ENCODE measurements at places on chromosomes 7 and 10.

DNA sequence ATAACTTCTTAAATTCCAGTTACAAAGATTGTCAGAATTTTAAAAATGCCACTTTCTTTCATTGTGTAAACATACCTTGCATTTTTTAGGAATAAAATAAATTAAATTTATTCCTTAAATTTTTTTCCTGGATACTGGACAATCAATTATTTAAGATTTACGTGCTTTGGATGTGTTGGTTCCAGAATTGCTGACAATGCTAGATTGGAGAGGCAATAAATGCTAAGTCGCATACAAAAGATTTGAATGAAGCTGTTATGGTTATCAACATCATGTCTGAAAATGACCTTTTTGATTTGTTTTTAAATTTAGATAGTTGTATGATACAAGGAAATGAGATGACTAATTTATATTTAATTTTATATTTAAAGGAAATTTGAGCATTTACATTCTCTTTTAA is 89.2 kb upstream of the SEMA3A start:
- no peak for DNase-seq

- DNase-seq = no peak
Measured at GRCh38 chr10:48580236-48580635, 24.6 kb downstream of the ARHGAP22 start.

DNA sequence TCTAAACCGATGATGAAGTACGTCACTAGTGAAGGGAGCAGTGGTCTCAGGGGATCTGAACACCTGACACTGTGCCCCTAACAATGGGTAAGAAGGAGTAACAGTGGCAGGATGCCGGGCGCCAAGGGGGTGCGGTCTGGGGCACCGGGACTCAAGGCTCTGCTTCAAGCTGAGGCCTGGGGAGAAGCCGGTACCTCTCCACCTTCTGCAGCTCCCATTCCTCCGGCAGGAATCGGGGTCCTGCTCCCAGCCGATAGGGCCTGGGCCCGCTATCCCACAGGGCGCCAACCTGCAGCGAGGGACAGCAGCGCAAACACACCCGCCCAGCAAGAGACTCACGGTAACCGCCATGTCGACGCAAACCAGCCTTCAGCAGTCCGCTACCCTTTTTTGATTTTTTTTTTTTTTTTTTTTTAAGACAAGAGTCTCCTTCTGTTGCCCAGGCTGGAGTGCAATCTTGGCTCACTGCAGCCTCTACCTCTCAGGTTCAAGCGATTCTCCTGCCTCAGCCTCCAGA is 8.8 kb upstream of the CHST12 start:
- DNase-seq = no peak

DNA sequence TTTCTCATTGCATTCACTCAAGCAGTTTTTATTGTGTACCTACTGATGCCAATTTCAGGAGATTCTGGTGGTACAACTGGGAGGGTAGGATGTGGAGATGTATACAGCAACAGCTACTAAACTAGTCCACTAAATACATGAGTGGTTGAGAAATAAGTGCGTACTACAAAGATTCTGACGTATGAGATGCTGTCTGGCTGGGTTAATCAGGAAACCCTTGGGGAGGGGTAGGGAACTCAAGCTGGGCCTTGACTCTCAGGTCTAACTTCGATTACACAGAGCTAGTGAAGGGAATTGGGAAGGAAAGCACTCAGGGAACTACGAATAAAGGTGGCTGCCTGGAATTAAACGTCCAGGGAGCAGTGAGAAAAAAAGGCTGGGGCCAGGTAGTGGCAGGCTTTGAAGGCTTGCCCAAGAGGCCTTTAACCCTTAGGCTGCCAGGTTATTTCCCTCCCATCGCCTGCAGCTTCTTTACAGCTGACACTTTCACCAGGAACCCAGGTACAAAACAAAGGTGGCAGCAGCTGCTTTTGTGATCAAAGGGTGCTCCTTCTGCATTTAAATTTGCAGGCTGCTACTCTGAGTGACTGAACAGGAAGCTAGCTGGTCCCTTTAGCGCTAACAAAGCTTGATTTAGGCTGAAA is 3.2 kb downstream of the MMS19 start:
- peak; percentile 75 for DNase-seq

DNA sequence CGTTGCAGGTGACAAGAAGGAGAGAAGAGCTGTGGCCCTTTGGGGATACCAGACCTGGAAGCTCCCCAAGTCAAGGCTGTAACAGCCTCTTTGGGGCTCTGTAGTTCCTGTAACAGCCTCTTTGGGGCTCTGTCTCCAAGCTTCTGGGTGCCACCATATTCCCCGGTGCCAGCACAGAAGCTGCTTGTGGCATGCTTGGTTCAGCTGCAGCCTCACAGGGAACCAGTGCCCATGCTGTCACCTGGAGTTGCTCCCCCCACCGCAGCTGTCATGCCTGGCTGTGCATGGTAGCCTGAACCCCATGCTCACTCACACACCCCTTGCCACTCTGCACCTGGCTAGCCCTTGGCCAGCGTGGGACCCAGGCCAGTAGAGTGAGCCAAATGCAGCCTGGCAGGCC is 109.1 kb downstream of the ELAPOR2 start:
- DNase-seq = no peak

GRCh38 chr10:133034092-133034491 is 53.6 kb upstream of the ADGRA1 start:
- no peak for DNase-seq

DNA sequence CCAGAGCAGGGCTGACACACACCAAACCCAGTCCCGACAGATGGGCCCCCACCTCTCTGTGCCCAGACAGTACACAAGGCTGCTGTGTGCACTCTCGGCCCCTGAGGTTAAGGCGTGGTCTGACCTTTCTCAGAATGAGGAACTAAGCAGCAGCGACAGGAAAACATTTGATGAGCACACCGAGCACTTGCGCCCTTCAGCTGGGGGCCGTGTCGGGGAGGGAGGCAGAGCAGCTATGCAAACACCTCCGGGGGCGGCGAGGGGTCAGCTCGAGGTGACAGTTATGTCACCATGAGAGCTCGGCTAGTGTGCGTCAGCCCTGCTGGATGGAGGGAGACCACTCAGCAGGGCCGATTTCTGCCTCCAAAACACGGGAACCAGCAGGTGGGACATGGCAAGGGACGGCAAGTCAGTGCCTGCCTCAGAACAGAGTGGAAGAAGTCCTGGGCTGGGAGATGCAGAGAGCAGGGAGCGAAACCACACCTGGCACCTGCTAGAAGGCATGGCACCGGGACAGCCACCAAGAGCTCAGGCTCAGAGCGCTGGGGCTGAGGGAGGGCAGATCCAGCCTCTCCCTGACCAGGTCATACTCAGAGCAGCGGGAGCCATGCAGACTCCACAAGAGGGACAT is 57.4 kb downstream of the CHST15 start:
- no peak for DNase-seq

DNA sequence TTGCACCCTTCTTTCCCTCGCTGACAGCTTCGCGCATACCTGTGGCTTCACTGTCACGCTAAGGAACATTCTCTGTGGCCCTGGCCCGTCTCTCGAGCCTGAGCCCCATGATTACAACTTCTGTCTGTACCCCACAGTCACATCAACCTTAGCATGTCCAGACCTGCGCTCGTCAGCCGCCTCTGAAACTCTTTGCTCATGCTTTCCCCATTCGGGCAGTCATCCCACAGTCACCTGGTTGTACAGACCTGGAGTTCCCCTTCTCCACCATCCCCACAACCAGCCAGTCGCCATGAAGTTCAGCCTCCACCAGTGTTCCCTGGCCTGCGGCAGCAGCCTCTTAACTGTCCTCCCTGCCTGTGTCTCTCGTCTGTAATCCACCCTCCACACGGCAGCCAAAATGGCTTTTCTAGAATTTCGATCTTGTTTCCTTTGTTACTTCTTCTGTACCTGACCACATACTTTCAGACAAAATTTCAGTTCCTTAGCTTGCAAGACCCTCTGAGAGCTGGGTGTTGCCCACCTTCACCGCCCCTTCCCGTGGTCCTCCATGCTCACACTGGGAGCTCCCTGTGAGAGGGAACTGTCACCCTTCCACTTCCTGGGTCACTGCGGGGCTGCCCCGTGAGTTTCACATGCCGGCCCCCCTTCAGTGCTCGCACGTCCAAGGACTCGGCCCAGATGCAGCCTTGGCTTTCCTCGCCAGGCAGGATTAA is 229.2 kb downstream of the CELF2 start:
- no peak for DNase-seq

GRCh38 chr7:157299613-157300368 is 37.0 kb upstream of the DNAJB6 start:
- peak; percentile 24 for DNase-seq

- no peak for DNase-seq
Measured at GRCh38 chr7:136312592-136312991, 335.4 kb upstream of the MTPN start.

DNA sequence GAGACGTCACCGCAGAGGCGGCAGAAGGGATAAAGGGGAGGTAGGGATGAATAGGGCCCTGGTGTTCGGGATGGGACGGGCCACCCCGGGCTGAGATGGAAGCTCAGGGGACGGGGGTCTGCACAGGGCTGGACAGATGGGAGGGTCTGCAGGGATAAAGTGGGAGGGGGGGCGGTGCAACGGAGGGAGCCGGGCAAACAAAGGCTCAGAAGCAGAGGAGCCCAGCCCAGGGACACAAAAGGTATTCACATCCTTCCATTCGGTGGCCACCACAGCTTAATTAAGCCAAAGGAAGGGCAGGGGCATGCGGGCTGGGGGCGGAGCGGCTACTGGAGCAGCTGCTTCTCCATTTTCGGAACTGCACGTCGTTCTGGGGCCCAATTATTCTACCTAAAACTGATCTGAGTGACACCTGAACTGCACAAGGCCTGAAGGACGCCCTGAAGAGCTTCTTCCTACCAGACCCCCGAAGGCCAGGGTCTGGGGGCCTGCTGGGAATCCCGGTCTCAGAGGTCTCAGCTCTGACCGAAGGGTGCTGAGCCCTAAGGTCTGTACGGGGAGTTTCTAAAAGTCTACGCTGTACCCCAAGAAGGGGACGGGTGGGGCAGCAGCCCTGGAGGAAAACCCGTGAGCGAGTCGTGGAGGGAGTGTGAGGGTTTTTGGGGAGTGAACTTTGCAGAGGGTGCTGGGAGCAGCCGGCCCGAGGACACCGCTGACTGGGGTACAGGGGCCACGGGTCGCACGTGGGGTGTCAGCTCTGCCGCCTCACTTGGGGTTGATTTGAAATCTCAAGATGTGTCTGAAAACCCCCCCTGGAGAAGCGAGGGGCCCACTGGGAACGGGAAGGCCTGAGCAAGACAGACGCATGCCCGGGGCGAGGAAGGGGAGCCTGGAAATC is 334.8 kb downstream of the DNAJB6 start:
- DNase-seq = no peak

- DNase-seq = no peak
Measured at GRCh38 chr7:98616381-98617050, 569 bp upstream of the NPTX2 start.

- DNase-seq = peak; percentile 98
Measured at GRCh38 chr10:119341459-119342301, 134.3 kb downstream of the GRK5 start.

DNA sequence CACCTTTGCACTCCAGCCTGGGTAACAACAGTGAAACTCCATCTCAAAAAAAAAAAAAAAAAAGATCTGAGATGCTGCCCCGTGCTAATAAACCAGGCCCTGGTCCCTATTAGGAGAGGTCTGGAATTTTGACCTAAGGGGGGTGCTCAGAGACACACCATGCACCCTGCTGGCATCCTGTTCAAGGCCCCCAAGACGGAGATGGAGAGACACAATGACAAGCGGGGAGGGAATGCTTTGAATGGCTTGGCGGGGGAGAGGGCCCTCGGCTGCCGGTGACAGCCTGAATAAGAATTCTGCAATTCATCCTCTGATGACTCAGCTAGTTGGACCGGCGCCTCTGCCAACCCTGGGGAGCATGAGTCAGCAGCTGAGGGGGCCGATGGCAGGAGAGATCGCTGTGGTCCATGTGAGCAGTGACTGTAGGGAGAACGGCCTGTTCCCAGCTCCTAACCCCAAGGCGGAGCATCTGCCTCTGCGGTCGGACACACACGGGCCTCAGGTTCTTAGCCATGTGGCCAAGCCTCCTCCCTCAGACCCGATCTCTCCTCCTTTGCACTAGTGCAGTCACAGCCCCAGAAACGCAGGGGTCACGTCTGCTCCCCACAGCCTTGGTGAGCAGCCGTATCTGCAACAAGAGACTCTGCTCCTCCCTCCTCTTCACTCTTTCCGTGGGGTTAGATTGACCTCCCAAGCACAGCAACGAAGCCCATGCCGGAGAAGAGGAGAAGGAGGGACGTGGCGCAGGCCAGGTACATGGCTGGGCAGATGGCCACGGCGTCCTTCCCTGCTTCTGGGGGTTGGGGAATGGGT is 14.9 kb downstream of the TRIM56 start:
- peak; percentile 100 for DNase-seq

DNA sequence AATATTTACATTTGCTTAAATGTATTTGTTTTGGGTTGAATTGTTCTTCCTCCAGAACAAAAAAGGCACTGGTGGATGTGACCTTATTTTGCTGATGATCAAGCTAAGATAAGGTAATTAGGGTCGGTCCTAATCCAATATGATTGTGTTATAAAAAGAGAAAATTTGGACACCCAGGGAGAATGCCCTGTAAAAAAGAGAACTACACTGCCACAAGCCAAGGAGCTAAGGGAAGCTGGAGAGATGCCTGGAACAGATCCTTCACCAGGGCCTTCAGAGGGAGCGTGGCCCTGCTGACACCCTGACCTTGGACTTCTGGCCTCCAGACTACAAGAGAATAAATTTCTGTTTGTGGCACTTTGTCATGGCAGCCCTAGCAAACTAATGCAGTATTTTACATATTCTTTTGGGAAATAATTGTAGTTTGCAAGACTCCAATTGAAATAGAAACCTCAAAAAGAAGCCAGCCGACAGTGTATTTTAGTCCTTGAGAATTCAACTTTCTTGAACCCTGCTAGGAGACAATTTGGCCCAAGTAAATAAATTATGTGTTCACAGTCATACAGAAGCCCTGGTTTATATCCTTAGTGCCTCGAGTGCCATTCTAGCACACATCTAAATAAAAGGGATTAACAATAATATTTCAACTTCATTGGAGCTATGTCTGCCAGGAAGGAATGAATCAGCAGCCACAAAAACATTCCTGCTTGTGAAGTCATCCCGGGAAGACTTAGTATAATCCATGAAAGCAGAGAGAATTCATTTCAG is 164.6 kb downstream of the PKD1L1 start:
- DNase-seq = peak; percentile 99
